H54 (cell line): ENCODE measurements at places on chromosomes 3 and 15.

GRCh38 chr3:58867621-58868020, 182.2 kb downstream of the CFAP20DC start:
- DNase-seq, result no peak

GRCh38 chr3:74059301-74059922, 434.7 kb upstream of the PDZRN3 start:
- DNase-seq, result no peak

GRCh38 chr15:52309154-52309548, 13.5 kb upstream of the MYO5C start:
- no peak for DNase-seq

- no peak for DNase-seq
Measured at GRCh38 chr3:66603151-66603611, 102.4 kb upstream of the LRIG1 start.

DNA sequence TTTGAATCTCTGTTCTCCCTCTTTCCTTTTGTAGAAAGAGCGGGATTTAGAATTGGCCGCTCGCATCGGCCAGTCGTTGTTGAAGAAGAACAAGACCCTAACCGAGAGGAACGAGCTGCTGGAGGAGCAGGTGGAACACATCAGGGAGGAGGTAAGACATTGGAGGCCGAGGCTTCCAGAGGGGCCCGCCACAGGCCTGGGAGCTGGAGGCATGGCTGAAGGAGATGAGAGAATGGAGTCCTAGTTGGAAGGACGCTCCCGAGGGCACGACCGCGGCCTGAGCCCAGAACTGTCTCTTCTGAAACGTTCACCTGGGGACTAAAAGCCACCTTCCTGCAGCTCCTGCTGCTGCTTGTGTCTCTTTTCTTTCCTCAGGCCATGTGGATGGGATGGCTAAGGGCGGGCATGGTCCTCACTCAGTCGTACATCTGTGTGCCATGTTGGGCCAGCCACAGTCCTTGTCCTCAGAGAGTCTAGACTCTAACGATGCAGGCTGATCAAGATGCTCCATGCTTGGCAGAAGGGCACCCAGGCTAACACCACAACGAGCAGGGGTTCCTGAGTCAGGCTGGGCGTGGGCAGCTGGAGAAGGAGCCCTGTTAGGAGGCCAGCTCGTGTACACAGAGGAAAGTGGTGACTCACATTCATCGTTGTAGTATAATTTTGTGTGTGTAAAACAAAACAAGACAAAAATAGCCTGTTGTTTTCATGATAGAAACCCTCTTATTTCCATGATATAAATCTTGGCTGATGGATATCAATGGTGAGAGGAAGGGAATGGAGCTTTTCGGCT, 81.1 kb downstream of the CCK start:
- peak; percentile 76 for DNase-seq

GRCh38 chr15:86903642-86904421, 824.2 kb downstream of the AGBL1 start:
- DNase-seq, result no peak

DNA sequence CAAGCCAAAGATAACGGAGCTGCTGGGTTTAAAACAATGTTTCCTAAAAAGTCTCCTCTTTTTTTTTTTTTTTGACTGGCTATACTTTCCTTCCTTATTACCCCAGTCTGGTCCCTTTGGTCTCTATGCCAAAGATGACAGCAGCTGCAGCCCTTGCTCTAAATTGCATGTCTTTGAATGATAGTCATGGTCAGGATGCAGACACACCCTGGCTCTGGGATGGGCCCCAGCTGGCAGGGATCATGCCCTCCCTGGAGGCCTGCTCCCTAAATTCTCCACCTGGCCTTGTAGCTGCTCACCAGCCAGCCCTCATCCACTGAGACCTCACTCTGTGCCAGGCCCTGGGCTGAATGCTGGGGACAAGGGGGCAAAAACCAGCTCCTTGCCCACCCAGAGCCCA, 95.8 kb downstream of the MESD start:
- no peak for DNase-seq

GRCh38 chr3:169668957-169669741, 5.6 kb upstream of the MECOM start:
- peak; percentile 72 for DNase-seq

DNA sequence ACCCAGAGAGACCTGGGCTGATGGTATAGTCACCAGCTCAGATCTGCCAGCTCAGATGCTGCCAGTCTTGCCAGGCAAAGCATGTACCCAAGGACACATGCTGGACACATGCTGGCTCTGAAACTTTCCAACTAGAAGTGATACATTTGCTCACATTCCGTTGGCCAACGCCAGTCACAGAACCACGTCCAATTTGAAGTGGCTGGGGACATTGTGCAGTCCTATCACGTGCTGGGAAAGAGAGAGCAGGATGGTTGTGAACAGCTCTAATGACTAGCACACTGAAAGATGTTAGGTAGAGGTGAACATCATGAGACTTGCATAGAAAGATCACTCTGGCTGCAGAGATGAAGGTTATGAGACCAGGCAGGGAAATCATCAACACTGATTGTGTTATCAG, 308.5 kb upstream of the ROPN1 start:
- no peak for DNase-seq

DNA sequence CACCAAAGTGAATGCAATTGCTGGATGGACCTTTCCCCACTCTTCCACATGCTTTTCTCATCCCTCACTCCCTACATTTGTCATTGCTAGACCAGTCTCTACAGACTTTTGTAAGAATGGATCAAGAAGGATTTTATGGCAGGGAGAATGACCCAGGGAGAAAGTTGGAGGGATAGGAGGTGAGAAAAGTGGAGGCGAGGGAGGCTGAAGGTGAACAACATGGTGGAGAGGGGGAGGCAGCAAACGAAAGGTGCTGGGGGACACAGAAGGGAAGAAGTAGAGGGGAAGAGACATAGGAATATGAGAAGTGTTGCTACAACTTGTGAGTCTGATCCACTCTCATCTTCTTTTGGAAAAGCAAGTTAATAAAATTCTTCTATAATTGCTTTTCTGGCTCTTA, 24.4 kb upstream of the RTP1 start:
- DNase-seq, result no peak

DNA sequence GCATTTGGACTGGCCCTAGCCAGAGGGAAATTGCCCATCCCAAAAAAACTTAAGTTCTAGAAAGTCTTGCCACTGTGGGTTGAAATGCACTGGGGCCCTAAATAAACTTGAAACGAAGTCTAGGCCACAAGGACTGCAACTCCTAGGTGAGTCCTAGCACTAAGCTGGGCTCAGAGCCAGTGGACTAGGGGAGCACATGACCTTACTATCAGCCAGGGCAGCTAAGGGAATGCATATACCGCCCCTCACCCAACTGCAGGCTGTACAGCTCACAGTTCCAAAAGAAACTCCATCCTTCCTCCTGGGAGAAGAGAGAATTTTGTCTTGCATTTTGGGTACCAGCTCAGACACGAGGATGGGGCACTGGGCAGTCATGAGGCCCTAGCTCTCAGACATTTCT, 23.6 kb upstream of the TEX55 start:
- no peak for DNase-seq

DNA sequence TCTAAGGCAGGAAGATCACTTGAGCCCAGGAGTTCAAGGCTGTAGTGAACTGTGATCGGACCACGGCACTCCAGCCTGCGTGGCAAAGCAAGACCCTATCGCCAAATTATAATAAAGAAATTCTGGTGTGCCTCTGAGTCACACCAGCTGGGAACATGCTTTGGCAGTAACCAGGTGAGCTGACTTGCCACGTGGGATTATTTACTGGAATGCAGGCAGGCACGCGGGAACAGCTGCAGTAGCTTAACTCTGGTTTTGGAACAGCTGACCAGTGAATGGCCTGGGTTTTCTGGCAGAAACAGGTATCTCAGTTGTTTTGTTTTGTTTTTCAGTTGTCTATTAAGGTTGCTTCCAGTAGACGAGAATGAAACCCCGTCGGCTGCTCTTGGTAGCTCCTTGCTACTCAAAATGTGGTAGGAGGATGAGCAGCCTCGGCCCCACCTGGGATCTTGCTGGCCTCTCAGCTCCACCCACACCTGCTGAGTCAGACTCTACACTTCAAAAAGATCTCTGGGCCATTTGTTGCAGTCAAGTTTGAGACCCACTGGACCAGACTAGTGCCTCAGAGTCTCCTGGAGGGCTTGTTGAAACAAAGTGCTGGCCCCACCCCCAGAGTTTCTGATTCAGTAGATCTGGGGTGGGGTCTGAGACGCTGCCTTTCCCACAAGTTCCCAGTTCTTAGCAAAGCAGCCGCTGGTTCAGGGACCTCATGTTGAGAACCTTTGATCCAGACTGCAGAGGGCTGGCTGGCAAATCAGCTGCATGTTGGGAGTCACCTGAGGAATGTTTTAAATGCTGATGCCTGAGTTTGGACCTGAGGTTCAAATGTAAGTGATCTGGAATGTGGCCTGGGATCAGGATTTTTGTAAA, 26.6 kb downstream of the IDH2 start:
- no peak for DNase-seq

- DNase-seq, result no peak
Measured at GRCh38 chr15:25345943-25346342, 92.9 kb downstream of the UBE3A start.

GRCh38 chr3:14423963-14424362, 21.6 kb downstream of the SLC6A6 start:
- DNase-seq, result no peak

GRCh38 chr3:167772992-167773391, 37.5 kb downstream of the SERPINI1 start:
- no peak for DNase-seq

DNA sequence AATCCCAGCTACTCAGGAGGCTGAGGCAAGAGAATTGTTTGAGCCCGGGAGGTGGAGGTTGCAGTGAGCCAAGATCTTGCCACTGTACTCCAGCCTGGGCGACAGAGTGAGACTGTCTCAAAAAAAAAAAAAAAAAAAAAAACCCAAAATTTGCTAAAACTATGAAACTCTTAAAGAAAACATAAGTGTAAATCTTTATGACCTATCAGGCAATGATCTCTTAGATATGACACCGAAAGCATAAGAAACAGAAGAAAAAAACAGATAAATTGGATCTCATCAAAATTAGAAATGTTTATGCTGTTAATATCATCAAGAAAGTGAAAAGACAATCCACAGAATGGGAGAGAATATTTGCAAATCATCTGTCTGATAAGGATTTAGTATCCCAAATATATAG, 15.3 kb downstream of the GRAMD2A start:
- no peak for DNase-seq

GRCh38 chr3:122730240-122730639, 49.6 kb downstream of the PARP14 start:
- DNase-seq, result no peak

- DNase-seq, result no peak
Measured at GRCh38 chr3:79947469-79947868, 179.7 kb upstream of the ROBO1 start.

DNA sequence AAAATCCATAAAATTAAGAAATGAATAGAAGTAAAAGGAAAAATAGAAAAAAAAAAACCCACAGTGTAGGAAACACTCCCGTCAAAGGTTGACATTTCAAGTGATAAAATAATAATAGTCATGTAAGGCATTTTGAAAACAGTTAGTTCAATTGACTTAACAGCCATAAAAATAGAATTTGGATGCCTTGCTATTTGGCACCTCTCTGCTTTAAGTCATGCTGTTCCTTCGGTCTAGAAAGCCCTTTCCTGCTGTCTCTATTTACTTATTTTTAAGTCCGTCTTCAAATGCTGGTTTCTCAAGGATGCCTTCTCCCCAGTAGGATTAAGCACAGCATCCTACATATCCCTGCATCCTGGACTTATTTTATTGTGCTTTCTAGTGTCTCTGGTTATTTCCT, 22.3 kb upstream of the RETNLB start:
- DNase-seq, result no peak

DNA sequence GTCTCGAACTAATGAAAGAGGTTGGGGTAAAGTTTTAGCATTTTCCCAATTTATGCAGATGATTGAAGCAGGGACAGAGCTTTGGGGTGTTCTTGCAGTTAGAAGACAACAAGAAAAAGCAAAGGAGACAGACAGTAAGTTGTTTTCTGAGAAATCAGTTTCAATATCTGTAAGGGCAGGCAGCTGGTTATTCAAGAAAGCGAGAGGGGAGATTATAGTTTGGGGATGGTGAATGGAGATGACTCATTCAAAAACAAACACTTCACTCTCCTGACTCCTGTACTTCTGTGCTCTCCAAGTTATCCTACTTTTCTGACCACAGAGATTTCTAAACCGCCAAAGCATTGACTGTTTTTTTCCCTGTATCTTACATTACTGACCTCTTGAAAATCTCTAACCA, 352.0 kb downstream of the GAP43 start:
- peak; percentile 28 for DNase-seq

DNA sequence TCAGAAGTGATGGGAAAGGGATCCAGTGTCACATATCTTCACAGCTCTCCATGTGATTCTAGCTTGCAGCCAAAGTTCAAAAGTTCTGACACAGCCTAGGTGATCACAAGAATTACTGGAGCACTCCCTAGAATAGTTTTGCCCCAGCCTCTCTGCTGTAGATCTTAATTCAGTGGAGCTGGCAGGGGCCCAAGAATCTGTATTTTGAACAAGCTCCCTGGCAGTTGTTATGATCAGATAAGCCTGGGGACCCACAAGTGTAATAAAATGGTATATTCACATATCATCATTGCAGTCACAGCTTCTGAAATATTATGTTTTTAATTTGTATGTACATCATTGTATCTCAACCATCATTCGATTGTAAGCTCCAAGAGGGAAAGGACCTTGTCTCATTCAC, 62.3 kb downstream of the NOX5 start:
- DNase-seq, result no peak

- DNase-seq, result no peak
Measured at GRCh38 chr3:120324190-120324589, 25.0 kb downstream of the LRRC58 start.

DNA sequence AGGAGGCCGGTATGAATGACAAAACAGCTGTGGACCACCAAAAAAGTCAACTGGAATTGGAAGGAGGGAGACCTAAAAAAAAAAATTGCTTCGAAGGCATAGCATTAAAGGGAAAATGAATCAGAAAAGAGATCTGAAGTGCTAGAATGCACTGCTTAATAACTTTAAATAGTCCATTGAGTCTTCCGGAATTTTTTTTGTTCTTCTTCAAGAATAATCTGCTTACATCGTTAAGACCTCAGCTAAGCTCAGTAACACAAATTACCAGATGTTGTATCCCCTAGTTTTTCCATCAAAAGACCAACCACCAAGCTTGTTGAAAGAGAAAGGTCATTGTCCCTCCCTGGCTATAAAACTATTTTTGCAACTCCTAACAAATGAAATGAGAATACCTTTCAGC, 560.5 kb downstream of the NR2F2 start:
- DNase-seq, result no peak

DNA sequence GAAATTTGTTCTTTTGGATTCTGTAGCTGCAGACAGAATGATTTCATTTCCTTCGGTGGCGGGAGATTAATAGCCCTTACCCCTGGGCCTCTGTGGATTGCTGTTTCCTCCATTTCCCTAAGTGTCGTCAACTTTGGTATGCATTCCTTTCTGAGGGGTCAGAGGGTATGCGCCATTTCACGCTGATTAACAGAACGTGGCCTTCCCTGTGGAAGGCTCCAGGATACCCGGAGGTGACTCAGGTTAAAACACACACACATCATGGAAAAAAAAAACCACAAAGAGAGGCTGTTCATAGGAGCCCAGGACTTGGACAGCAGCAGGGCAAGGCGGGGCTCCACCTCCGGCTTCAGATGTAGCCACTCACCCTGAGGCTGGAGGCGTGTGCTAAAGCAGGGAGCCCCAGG, 51.9 kb downstream of the EPHB1 start:
- DNase-seq, result peak; percentile 26

- no peak for DNase-seq
Measured at GRCh38 chr3:121724130-121724529, 25.4 kb downstream of the GOLGB1 start.
